AG10803 (cell line): ENCODE measurements at places on chromosomes 1 and 21.

GRCh38 chr1:24822887-24823286, 77.6 kb downstream of the CLIC4 start:
- peak; percentile 43 for DNase-seq

DNA sequence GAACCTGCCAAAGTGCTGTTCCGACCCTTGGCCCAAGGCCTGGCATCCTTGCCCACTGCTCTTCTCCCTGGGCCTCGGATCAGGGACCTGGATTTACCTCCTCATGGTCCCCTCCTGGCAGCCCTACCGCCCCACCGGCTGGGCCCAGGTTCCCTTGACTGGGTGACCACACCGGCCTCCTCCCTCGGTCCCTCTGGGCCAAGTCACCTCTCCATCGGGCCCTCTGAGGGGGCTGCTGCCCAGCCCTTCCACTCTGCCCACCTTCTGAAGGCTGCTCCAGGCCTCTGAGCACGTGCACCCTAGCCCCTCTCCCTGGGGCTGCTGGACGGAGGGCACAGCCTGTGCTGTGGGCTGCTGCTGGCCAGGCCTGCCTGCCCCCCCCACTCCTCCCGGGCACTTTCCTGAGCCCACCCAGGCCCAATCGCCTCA, 9.3 kb upstream of the MMEL1 start:
- no peak for DNase-seq

- peak; percentile 42 for DNase-seq
These were observed 119.8 kb downstream of the OSBPL9 start for GRCh38 chr1:51736702-51737101.

GRCh38 chr21:37253991-37254390, 13.1 kb downstream of the VPS26C start:
- peak; percentile 16 for DNase-seq

DNA sequence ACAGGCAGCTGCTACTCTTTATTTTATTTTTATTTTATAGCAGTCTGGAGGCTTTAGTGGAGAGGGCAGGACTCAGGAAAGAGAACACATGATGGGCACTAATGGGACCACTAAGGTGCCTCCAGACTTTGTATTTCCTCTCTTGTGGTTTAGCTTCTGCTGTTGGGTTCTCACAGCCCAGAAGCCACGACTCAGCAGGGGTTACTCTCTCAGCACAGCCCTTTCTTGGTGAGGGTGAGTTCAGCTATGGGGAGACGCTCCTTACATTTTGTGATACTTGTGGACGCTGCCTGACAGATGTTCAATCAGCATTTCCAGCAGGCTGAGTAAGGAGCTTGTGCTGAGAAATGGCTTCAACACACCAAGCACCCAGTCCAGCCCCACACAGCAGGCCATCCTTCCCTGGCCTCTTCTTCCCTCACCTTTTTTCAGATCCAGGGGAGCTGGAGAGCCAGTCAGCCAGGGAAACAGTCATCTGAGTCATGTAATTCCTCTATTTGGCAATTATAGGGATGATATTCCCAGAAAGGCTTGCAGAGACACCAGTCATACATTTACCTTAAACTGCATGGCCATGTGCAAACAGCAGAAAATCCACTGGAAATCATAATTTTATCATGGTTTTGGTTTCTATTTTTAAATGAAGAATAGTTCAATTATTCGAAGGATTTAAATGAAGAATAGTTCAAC, 53.2 kb upstream of the RAB3GAP2 start:
- DNase-seq, result no peak

GRCh38 chr1:162094271-162094670, 24.8 kb downstream of the NOS1AP start:
- DNase-seq, result peak; percentile 26

DNA sequence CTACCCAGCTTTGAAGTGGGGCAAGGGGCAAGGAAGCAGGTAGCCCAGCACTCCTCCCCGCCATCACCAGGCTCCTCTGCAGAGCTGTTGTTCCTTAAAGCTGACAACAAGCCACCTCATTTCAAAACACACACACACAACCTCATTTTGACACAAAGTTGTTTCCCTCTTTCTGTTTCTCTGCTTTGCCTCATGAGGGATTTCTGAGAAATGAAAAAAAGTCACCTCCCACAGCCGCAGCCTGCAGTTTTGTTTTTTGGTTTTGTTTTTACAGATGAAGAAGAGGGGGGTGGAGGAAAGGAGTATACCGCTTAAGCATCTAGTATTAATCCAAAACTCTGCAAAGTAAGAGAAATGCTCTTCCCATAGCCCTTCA, 12.1 kb downstream of the MCL1 start:
- peak; percentile 54 for DNase-seq

GRCh38 chr1:186887203-186887602, 58.5 kb downstream of the PLA2G4A start:
- no peak for DNase-seq

DNA sequence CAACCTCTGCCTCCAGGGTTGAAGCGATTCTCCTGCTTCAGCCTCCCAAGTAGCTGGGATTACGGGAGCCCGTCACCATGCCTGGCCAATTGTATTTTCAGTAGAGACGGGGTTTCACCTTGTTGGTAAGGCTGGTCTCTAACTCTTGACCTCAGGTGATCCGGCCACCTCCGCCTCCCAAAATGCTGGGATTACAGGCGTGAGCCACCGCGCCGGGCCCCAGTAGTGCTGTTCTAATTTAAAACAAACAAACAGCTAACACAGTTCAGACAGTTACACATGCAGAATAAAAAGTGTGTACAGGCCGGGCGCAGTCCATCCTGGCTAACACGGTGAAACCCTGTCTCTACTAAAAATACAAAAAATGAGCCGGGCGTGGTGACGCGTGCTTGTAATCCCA, 35.6 kb upstream of the OPRD1 start:
- DNase-seq, result no peak

DNA sequence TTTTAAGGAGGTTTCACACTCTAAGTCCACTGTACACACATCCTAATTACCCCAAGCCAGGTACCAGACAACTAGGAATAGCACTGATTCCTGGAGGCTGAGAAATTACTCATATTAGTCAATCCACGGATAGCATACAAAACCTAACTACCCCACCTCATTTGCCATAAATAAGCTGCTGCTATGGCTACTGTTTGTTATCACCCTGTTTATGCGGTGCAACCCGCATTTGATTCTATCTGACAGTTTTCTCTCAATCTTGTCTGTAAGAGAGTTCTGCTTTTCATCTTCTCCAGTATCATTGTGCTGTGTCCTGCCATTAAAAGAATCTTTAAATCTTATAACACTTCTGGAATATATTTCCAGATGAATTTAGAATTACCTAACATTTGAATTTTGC, 1496.5 kb downstream of the PLA2G4A start:
- DNase-seq, result no peak

- DNase-seq, result peak; percentile 33
These were observed 41.7 kb downstream of the SEC16B start for GRCh38 chr1:177928194-177928593.

DNA sequence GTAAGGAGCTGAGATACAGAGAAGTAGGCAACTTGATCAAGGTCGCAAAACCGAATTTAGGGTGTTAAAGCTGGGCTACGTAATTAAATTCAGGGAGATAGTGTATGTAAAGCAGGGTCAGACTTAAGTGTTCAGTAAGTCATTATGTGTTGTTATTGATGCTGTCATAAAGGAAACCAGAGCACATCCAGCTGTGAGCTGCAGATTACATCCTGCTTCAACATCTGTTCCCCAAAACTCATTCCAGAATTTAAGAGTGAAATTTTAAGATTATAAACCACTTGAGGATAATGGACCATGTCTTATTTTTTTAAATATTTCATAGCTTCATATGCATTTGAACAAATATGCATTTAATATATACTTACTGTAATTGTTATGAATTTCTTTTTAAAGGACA, 49.7 kb downstream of the IVNS1ABP start:
- no peak for DNase-seq

DNA sequence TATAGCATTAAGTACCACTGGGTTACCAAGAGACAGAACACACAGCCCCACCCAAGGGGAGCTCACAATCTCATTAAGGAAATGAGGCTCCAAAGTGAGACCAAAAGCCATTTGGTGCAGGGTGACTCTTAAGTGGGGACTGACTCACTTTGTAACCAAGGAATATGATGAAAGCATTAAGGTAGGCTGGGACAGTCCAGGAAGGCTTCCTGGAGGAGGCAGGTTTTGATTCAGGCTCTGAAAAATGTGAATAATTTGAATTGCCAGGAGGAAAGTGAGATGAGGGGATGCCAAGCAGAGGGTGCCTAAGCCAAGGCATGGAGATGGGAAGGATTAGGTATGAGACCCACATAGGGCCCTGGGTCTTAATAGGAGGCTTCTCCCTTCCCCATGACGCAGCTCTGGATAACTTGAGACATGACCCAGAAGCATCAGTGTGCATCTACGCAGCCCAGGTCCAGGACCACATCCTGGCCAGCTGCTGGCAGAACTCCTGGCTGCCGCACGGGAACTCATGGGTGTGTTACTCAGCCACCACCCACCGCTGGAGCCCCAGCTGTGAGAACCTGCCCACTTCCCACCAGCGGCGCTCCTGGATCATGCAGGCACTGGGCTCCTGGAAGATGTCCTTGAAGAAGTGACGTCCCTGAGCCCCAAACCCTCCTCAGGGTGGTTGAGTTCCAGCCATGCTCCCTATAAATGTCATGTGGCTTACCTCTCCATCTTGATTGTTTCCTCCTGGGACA, 5.9 kb upstream of the TTC4 start:
- no peak for DNase-seq

- DNase-seq, result no peak
These were observed 464 bp downstream of the ACBD6 start for GRCh38 chr1:180501865-180502360.

GRCh38 chr21:41133874-41134522, 34.0 kb upstream of the BACE2 start:
- peak; percentile 68 for DNase-seq

GRCh38 chr1:32969566-32969965, 5.0 kb upstream of the RNF19B start:
- peak; percentile 89 for DNase-seq

- DNase-seq, result peak; percentile 10
These were observed 38.9 kb upstream of the MAP10 start for GRCh38 chr1:232766241-232766890.

GRCh38 chr21:30718239-30718909, at the start of gene KRTAP21-3:
KRTAP21-3 (minus strand) TSS chr21:30718777; CDS start chr21:30718759, 18 bp downstream.
- no peak for DNase-seq

DNA sequence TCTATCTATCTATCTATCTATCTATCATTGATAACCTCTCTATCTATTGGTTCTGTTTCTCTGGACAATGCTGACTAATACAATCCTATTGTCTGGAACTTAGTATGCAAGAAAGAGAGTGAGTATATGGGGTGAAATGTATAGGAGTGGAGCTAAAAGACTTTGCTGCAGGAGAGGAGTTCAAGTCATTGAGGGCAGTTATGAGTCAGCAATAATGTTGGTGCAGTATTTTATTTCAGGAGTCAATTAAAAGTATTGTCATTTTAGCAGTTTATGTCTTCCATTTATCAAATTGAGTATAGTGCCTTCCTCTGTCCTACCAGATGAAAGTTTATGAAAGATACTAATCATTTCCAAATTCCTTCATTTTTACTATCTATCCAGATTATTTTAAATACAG, 55.8 kb downstream of the MAP3K7CL start:
- no peak for DNase-seq

DNA sequence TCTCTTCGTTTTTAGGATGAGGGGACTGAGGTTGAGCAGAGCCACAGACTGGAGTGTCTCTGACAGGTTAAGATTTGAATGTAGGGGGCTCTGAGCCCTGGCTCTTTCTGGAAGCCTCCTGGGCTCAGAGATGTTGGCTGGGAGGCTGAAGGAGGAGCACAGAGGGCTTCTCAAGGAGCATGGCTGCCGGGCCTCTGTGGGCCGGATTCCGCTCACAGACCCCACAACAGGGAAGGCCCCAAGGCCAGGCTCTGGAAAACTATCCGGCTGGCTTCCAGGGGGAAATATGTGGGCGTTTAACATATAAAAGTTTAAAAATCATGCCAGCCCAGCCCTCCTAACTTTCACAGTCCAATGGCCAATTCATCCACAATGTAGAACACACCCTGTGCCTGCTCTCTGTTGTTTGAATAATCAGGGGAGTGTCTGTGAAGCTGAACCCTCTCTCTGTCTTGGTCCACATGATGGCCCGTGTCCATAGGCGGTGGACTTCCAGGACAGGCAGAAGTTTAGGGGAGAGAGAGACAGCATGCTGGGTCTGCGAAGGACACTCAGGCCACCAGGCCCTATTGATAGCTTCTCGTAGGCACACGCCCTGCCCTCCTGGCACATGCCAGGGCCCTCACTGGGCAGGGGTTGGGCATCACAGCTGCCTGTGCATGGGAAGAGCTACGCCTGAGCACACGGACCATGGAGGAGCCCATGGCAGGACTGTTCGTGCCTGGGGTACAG, 10.8 kb downstream of the OBSCN start:
- no peak for DNase-seq

- no peak for DNase-seq
These were observed 152.5 kb upstream of the KCND3 start for GRCh38 chr1:112141923-112142322.

GRCh38 chr1:29454616-29455380, 218.5 kb downstream of the PTPRU start:
- no peak for DNase-seq

- DNase-seq, result no peak
These were observed 1.3 kb downstream of the MEF2D start for GRCh38 chr1:156499194-156499841.

GRCh38 chr1:219153723-219154122, 20.0 kb upstream of the LYPLAL1 start:
- no peak for DNase-seq

GRCh38 chr1:115458426-115459114, 120.5 kb upstream of the NGF start:
- DNase-seq, result no peak

DNA sequence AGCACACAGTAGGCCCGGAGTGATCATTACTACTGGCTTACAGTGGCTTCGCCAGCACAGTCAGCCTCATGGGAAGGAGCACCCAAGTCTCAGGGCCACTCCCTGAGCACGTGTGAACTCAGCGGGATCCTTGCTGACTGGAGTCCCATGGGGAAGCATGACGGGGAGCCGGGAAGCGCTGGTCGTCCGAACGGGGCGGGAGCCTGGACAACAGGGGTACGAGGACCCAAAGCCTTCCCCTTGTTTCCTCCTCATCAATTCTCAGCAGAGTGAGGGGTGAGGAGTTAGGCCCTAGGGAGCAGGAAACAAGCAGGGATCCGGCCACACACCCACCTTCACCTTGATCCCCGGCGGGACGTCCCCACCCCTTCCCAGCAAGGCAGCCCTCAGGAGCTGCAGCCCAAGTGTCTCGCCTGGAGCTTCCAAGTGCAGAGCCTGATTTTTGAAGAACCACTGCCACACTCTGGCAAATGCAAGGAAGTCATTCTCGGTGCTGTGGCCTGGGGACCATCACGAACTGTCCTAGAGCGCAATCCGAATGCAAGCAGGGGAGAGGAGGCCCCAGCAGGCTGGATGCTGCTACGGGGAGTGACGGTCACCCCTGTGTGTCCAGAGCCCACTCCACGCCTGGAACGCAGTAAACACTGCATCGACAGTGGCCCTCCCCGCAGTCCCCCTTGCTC, 35.5 kb downstream of the TOMM20 start:
- peak; percentile 80 for DNase-seq

GRCh38 chr1:59906931-59907330, 19.6 kb downstream of the CYP2J2 start:
- DNase-seq, result no peak
